T-helper 17 cell (primary cell): ENCODE measurements at places on chromosomes 4 and X. TPM values are rescaled to one million over a fixed set of nuclear protein-coding genes. Genes with fewer than 3 reads are reported as not detected.

TMEM31 gene
- total RNA-seq = not detected

- no peak for DNase-seq
Observed at GRCh38 chrX:47687263-47687662, 28.3 kb upstream of the UXT start.

CCNB3 gene
- 0.68 TPM for total RNA-seq

DNA sequence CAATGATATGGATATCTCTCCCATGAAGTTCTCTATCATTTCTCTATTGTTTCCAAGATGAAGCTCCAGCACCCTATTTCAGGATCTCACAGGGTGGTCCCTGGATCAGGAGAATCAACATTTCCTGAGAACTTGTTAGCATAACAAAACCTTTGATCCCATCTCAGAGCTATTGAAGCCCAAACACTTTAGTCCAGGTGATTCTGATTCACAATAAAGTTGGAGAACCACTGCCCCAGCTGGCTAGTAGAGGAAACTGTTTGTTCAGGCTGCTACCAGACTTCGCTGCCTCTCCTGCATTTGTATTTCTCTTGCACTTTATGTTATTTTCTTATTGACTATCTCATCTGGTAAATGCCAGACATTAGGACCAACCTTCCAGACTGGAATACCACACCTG lies 65.4 kb downstream of the CEP44 start:
- no peak for DNase-seq

TCEAL1 gene
- total RNA-seq = 3.7 TPM

P2RY8 gene
- 131 TPM for total RNA-seq

DNA sequence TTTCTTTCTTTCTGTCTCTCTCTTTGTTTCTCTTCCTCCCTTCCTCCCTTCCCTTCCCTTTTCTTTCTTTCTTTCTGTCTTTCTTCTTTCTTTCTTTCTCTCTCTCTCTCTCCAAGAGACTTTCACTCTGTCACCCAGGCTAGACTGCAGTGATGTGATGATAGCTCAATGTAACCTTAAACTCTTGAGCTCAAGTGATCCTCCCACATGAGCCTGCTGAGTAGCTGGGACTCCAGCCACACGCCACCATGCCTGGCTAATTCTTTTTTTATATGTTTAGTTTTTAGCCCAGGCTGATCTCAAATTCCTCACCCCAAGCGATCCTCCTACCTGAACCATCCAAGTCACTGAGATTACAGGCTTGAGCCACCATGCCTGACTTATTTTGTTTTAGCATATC lies 64.3 kb upstream of the EMCN start:
- no peak for DNase-seq

GRCh38 chr4:48153791-48154550 lies 19.9 kb upstream of the TXK start:
- DNase-seq = no peak

- no peak for DNase-seq
Observed at GRCh38 chr4:41160856-41161255, 53.5 kb downstream of the APBB2 start.

PPBP gene
- total RNA-seq = 1,001 TPM

DNAAF6 gene
- not detected for total RNA-seq

GRCh38 chr4:48698029-48698971 lies 81.8 kb downstream of the FRYL start:
- DNase-seq = no peak

PGAM4 gene
- not detected for total RNA-seq

DNA sequence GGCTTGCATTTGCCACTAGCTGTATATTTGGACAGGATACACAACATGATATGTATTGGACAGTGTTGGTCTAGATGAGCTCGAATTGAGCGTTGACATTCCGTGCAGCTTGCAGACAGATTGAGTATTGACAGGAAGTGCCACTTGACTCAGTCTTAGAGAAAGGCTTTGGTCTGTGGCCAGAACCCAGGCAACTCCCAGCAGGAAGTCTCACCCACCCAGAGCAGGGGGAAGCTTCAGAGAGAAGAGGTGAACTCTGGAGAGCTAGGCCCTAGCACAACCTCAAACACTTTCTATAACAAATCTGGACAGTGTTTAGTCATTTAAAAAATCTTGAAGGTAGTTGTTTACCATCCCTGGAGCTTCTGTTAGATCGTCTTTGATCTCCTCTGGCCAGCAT lies 280.5 kb downstream of the FBXW7 start:
- no peak for DNase-seq

- DNase-seq = no peak
Observed at GRCh38 chrX:13661735-13662288, 8.9 kb downstream of the TCEANC start.

DNA sequence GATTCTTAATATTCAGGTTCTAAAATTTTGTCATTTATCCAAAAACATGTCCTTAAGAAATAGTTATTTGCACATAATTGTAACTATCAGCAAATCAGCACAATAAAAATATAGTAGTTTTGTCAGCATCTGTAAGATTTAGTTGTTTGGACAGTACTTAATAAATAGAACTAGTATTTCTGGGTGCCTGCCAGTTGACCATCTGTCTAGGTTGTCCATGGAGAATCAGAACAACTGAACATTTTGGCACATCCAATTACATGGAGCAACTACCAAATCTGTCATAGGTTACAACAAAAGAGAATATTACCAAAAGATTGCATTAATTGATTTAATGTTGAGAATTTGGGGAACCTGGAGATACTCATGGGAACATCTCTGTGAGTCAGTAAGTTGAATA lies 305.5 kb upstream of the TACR3 start:
- no peak for DNase-seq

DNA sequence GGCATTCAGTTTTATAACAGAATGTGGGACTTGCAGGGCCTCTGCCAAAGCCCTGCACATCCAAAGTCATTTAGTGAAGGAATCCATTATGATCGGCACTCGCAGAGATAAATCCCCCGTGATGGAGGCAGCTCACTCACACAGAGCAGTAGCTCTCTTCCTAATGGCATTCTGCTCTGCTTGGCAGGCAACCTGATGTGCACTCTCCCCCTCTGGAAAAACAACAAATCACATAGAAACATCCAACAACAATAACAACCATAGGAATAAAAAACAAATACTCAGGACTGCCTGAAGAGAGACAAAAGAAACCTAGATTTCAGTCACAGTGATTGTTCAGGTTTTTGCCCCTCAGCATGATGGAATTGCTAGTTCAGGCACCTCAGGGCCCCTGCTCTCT lies 59.7 kb downstream of the NAA11 start:
- no peak for DNase-seq

DNA sequence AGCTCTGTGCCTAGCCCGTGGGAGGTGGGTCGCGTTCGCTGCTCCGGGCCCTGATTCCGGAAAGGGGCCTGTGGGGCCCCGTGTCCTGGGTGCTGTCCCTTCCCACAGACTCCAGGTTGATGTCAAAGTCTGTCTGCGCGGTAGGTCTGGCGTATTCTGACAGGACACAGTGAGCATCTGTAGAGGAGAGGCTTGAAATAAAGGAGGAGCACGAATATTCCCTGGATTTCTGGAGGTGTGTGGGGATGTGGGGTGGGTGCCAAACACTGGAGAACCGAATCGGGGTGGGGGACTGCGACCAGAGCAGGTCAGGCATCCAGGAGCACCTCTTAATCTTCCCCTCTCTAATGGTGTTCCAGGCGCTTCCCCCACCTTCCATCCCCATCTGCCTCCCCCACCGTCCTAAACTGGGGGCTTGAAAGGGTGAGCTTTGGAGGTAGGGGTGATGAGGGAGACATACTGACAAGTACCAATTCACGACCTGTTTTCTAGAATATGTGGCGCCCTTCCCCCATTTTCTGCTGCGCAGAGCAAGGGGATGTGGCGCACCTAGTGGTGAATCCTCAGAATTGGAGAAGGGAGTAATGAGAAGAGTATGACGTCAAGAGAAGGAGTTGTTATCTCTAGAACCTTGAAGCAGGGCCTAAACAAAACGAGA lies 877 bp downstream of the GPRASP1 start:
- peak; percentile 24 for DNase-seq

DNA sequence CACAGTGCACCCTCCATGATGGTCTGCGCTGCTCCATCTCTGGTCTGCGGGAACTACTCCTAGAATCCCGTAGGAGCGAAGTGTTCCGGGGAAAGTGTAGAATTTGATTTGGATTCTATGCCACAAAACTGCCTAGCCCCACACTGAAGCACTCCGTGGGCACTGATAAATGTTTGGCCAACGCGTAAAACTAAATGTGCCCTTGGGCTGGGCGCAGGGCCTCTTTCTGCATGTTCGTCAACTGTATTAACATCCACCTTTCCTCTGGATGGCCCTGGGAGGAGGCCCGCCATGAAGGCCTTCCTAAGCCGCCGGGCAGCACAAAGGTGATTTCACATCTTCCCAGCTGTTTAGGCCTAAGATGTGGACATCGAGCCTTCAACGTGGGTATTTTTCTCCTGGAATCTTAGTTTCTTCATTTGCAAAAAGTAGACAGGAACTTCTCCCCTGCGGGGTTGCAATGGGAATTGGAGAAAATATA lies 2.6 kb downstream of the MSX1 start:
- no peak for DNase-seq

GRCh38 chr4:76301068-76301774 lies 5.3 kb upstream of the STBD1 start:
- no peak for DNase-seq
